Lower leg skin (tissue), 4 donors: ENCODE measurements at places on chromosomes 12 and 14. TPM values are rescaled to one million over a fixed set of nuclear protein-coding genes. Genes with fewer than 3 reads are reported as not detected.

DNA sequence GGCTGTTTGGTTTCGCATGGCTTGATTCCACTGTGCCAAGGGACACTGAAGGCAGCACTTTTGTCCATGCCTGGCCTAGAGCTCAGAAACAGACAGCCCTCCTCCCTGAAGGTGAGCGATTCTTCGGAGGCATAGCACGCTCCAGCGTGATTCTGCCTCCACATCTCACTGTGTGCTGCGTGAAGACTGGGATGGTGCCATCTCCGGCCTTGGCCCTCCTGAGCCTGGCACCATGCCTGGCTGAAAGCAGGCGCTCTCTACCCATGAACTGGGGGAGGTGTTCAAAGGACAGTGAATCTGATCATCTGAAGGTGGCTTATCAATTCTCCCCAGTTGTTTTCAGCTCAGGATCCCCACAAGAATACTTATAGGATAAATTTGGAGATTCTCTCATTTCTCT lies 187.4 kb downstream of the TTC7B start:
- no peak for DNase-seq

DNA sequence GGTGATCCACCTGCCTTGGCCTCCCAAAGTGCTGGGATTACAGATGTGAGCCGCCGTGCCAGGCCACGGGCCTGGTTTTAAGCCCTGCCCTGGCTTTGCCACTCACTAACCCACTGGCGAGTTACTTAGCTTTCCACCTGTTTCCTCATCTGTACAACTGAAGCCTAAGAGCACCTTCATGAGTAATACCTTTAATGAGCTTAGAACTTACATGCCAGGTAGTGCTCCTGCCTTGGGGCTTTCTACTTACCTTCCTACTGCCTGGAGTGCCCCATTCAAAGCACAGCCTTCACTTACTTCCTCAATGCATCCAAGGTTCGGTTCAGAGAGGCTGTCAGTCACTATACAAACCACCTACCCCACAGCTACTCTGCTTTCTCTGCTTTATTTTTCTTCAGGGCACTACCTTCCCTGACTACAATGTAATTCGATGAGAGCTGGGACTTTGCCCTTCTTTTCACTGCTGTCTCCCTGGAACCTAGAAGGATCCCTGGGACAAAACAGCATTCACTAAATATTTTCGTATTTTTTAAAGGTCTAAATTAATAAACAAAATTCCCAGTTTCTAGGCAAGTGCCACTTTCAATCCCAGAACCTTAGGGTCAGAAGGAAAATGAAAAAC lies 13.8 kb downstream of the ZCCHC8 start:
- DNase-seq = no peak

GRCh38 chr12:116432314-116432750 lies 126.8 kb upstream of the MAP1LC3B2 start:
- no peak for DNase-seq

GRCh38 chr14:76810525-76810924 lies 2.2 kb downstream of the ANGEL1 start:
- DNase-seq = no peak

The CIROP gene
- not detected for total RNA-seq

The SUDS3 gene
- 33.9 TPM for total RNA-seq

The TAS2R30 gene
- total RNA-seq = 1.8 TPM
